WTC11 (cell line): ENCODE measurements at places on chromosomes 16 and 17. TPM values are rescaled to one million over a fixed set of nuclear protein-coding genes. Genes with fewer than 3 reads are reported as not detected.

DNA sequence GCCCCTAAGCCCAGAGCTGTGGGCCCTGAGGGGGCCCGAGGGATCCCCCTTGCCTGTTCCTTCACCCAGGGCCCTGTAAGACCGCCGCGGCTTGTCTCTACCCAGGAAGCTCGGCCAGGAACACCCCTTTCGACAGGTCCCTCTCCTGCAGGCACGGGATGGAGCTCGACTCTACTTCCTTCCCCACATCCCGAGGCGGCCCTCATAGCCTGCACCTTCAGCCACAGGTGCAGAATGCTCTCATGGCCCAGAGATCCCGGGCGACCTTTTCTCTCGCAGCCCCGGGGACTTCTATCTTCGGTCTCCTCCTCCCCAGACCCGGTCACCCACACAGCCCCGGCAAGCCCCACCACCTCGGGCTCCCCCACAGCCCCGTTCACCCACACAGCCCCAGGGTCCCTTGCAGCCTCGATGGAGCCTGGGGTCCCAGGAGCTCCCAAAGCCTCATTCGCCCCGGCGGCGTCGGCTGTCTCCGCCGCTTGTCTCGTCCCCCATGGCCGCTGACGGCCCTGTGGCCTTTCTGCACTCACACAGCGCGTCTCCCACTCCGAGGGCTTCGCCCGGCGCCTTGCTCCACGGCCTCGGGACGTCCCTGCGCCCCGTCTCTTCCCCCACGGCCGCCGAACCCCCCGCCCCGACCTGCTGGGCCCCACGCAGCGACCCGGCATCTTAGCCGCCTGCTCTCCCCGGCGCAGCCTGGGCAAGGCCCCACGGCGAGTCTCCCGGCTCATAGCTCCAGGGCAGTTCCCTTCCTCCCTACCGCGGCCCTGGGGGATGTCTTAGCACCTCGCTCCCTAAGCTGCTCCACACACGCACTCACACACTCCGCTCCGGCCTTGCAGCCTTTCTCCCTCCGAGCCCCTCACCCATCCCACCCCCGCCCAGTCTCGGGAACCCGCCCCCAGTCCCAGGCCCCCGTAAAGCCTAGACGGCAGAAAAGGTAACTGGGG is 650 bp downstream of the KIAA0753 start:
- DNase-seq: peak; percentile 29

GRCh38 chr16:58499615-58500351 is at the start of gene NDRG4:
Gene NDRG4, plus strand, starts transcription at chr16:58500143. Its CDS starts 106 bp downstream, at chr16:58500249.
- peak; percentile 77 for DNase-seq

DNA sequence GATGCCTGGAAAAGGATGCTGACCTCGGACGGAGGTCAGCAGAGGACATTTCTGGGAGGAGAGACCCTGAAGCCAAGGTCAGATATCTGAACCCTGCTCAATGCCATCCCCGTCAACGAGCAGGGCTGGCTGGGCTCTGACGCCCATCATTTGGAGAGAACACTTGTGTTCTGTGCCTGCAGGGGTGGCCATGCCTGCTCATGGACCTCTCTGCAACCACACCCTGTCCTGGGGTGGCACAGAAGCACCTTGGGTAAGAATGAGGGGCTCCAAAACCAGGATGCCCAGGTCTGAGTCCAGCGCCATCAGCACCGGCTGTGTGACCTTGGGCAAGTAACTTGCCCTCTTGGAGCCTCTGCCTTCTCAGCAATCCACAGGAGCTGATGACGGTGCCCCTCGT is 293.7 kb upstream of the FOXF1 start:
- no peak for DNase-seq

- DNase-seq: no peak
These were observed 52.3 kb upstream of the ARL6IP1 start for GRCh38 chr16:18853694-18854093.

- no peak for DNase-seq
These were observed 341.4 kb downstream of the UTP18 start for GRCh38 chr17:51601622-51602261.

DNA sequence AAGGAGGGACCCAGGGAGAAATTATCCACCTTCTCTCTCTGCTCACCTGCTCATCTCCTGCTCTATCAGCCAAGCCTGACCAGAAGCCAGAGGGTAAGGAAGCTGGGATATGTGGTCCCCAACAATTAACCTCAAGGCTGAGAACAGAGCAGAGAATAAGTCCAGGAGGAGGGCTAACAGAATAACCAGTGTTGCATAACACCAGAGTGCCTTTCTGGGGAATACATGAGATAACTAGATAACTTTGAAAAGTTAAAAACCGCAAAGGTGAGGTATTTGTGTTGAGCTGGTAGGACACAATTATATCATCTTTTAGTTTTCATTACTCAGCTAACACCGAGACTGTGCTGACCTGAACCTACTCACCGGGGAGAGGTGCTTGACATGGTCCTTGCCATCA is 180.8 kb downstream of the SALL1 start:
- no peak for DNase-seq

- DNase-seq: peak; percentile 18
These were observed 88.7 kb downstream of the BMERB1 start for GRCh38 chr16:15523092-15523541.

GRCh38 chr16:85436636-85437165 is 176.4 kb upstream of the GSE1 start:
- DNase-seq: peak; percentile 79

Gene TMEM204
- 0.18 to 0.35 TPM (median 0.30 TPM) in 3 replicates for total RNA-seq

Gene PPP1R1B
- 15.0 to 20.5 TPM (median 15.2 TPM) in 3 replicates for total RNA-seq

Gene GNAO1
- total RNA-seq: 22.9 to 30.6 TPM (median 23.6 TPM) in 3 replicates

Gene UTS2R
- total RNA-seq: 0.46 to 0.76 TPM (median 0.53 TPM) in 3 replicates
